Activated CD8-positive, alpha-beta T cell treated with anti-CD3 and anti-CD28 coated beads for 36 hours (primary cell): ENCODE measurements at places on chromosomes 1 and 21. TPM values are rescaled to one million over a fixed set of nuclear protein-coding genes. Genes with fewer than 3 reads are reported as not detected.
A peak's percentile ranks its signal among the peaks of the same experiment; 100 is the strongest.

DNA sequence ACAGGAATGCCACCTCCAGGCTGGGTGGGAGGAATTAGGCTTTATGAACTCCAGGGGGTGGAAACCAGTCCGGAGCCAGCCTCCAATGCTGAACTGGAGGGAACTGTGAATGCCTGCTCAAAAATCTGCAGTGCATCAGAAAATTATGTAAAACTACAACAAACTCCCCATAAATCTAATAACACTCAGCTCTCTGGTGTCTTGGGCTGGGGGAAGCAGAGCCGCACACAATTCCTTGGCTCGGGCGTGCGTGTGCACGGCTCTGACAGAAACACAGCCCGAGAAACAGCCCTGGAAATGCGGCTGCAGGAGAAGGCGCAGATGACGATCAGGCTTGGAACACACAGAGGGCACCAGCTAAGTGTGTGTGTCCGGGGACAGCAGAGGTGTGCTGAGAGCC lies 127.6 kb upstream of the VAMP3 start:
- no peaks in the 10 kb centered on the region for H3K36me3 ChIP-seq
- no peaks in the 10 kb centered on the region for H3K27me3 ChIP-seq
- H3K4me3 ChIP-seq = no peak overlapping the region
- H3K27ac ChIP-seq = no peak overlapping the region
- no peak for DNase-seq
- H3K4me1 ChIP-seq = no peaks in the 10 kb centered on the region

- H3K27ac ChIP-seq = no peak overlapping the region
- no peak for DNase-seq
- H3K4me3 ChIP-seq = no peak overlapping the region
- H3K36me3 ChIP-seq = peaks cover 1% of the 10 kb centered on the region
Observed at GRCh38 chr1:173496757-173497320, 19.7 kb downstream of the PRDX6 start.

DNA sequence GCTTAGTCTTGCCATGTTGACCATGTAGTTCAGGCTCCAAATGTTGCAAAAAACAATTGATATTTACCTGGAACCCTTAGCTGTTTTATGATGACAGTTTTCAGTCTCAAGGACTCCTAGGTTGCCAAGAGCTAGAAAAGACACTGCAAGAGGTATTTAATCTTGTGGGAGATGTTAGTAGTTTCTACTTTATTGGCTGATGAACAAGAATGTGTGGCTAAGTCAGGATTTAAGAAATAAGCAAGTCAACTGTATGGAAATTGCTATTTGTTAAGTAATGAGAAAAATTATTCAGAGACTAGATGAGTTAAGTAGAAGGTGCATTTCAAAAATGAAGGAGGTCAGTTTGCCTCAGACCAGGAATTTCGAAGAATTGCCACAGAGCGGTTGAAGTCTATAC lies 639.7 kb upstream of the USP24 start:
- DNase-seq = no peak
- H3K36me3 ChIP-seq = no peaks in the 10 kb centered on the region
- H3K4me1 ChIP-seq = no peaks in the 10 kb centered on the region
- no peak overlapping the region for H3K27ac ChIP-seq
- no peak overlapping the region for H3K4me3 ChIP-seq

DNA sequence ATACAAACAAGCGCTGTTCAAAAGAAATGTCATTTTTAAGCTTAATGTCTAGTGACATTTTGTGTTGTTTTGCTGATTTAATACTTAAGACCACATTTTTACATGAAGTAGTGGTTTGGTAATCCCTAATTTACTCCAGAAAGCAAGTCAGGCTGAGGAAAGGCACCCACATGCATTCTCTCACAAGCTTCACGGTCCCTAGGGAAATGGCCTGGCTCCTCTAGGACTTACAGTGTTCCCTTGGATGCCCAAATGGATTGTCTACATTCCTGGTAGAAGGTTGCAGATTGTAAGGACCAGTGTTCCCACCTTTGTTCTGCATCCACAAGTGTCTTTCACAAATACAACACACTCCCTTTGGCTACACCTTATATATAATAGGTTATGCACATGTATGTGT lies 9.5 kb downstream of the GPSM2 start:
- peaks cover 5% of the 10 kb centered on the region for H3K27me3 ChIP-seq
- H3K36me3 ChIP-seq = no peaks in the 10 kb centered on the region
- no peak overlapping the region for H3K4me3 ChIP-seq
- DNase-seq = no peak
- no peaks in the 10 kb centered on the region for H3K4me1 ChIP-seq
- no peak overlapping the region for H3K27ac ChIP-seq

- H3K27ac ChIP-seq = no peak overlapping the region
- no peaks in the 10 kb centered on the region for H3K4me1 ChIP-seq
- peaks cover 4% of the 10 kb centered on the region for H3K27me3 ChIP-seq
- no peaks in the 10 kb centered on the region for H3K36me3 ChIP-seq
- no peak overlapping the region for H3K4me3 ChIP-seq
- no peak for DNase-seq
Observed at GRCh38 chr1:56921479-56921878, 44.3 kb downstream of the C8B start.

- H3K27me3 ChIP-seq = peaks cover 4% of the 10 kb centered on the region
- no peak overlapping the region for H3K27ac ChIP-seq
- peaks cover 3% of the 10 kb centered on the region for H3K4me1 ChIP-seq
- H3K36me3 ChIP-seq = no peaks in the 10 kb centered on the region
Observed at GRCh38 chr21:17370263-17370662, 142.6 kb upstream of the CXADR start.

RNF187 gene
- 147 TPM for total RNA-seq

- H3K4me1 ChIP-seq = peaks cover 6% of the 10 kb centered on the region
- H3K27ac ChIP-seq = no peak overlapping the region
- no peak for DNase-seq
- no peaks in the 10 kb centered on the region for H3K36me3 ChIP-seq
- H3K27me3 ChIP-seq = peaks cover 21% of the 10 kb centered on the region
- no peak overlapping the region for H3K4me3 ChIP-seq
Observed at GRCh38 chr1:115164484-115164883, 75.2 kb upstream of the TSPAN2 start.

TSPAN1 gene
- total RNA-seq = not detected

IL12RB2 gene
- 29.1 TPM for total RNA-seq

RGSL1 gene
- total RNA-seq = not detected

DNA sequence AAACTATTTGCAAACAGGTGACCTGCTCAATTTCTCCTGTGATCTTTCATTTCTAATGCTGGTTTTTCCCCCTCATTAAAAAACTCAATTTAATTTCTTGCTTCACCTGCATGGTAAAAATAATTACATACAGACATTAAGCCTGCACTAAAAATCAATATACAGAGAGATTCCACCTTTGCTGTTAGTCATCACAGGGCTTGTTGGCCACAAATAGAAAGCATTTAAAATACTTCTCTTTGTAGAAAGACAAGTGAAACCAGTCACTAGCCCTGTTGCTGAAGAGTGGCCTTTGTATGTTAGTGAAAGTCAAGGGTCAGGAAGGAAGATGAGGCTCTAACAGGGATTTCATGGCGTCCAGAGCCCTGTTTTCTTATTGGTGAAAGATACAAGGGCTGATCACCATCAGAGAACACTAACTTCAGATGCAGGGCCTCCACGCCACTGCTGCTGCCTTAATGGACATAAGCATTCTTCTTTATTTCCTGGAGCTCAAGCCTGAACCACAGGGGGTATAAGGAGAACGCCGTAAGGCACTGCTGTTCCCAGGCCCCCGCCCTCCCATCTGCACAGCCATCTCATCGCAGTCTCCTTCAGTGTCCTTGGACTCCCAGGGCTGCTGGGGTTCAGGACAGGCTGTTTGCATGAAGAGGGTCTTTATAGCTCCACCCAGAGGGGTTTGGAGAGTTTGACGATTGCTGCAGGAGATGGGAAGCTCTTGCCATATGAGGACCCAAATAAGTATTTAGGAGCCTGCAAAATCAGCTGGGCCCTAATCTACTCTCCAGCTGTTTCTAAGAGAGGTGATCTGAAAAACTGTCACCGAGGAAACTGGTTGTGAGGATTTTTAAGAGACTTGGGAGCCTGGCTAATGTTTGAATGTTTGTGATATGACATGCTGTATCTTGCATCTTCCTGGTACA lies 117.3 kb upstream of the IRF2BP2 start:
- no peaks in the 10 kb centered on the region for H3K27me3 ChIP-seq
- peaks cover 93% of the 10 kb centered on the region for H3K4me1 ChIP-seq
- no peaks in the 10 kb centered on the region for H3K36me3 ChIP-seq
- DNase-seq = no peak

EXTL1 gene
- total RNA-seq = not detected

HPDL gene
- 39.8 TPM for total RNA-seq

DNA sequence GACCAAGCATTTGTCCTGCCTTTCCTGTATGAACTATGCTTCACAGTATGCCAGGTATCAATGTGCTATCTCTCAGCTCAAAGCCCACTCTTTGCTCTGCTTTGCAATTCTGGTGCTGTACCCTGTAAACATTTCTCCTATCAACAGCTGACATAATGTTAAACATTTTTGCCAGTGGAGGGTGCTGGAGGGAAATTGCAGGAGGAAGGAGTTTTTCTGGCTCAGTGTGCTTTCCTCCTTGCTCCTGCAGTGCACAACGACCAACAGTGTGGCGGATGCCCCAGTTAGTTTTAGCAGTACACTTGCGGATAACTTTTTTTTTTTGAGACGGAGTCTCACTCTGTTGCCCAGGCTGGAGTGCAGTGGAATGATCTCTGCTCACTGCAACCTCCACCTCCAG lies 67.1 kb upstream of the PTGFRN start:
- DNase-seq = no peak
- no peaks in the 10 kb centered on the region for H3K36me3 ChIP-seq
- peaks cover 5% of the 10 kb centered on the region for H3K4me1 ChIP-seq
- H3K27me3 ChIP-seq = no peaks in the 10 kb centered on the region

RAB7B gene
- total RNA-seq = not detected

KCNJ6 gene
- not detected for total RNA-seq

CD5L gene
- total RNA-seq = not detected

DNA sequence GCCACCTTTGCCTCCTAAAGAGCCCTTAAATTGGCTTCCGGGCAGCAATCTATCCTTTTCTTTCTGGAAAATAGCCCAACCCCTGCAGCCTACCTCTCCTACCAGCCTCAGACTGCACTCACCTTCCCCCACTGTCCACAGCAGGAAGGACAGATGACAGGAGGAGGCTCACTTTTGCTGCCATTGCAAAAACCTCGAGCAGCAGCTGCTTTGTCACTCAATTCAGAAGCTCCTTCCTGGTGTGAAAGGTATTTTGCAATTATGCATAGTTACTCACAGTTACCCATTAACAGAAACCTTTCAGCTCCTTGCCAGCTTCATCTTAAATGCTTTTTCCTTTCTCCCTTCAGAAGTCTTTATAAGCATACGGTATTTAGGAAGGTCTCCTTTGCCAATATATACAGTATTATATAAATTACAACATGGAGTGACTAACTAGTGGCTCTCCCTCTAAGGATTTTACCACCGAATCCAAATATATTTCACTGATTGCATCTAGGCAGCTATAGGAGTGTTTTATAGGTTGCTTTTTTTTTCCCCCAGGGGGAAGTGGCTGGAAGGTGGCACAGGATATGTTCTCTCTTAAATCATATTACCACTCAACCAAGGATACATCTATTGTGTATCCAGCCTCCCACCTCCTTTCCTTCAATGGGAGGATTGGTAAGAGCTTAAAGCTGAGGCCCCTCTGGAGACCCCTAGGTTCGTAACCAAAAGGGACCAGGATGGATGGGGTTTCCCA lies 142.1 kb upstream of the IPO9 start:
- peaks cover 4% of the 10 kb centered on the region for H3K27me3 ChIP-seq
- no peak for DNase-seq
- H3K4me1 ChIP-seq = no peaks in the 10 kb centered on the region
- H3K36me3 ChIP-seq = no peaks in the 10 kb centered on the region
- H3K4me3 ChIP-seq = no peak overlapping the region

DNA sequence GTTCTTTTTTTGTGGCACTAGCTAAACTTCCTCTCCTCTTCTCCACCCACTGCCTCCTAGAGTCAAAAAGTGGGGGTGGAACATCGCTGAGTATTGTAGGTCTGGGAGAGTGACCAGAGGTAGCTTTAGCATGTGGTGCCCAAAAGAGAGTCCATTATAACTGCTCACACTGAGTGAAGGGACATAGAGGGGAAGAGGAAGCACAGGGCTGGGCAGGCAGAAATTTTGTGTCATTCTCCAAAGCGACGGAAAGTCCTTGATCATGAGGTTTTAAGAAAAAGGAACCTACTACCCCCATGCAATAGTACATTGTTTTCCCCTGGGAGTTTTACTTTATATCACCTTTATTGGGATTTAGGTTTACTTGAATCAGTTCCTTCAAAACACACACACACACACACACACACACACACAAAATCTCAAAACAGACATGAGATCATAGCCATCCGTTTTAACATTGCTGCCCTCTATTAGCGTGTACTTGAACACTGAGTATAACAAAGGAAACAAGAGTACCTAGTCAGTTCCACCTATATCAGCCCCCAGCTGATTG lies 4.1 kb downstream of the CD84 start:
- peak; percentile 31 for DNase-seq
- H3K4me3 ChIP-seq = peak overlapping the region; percentile 85
- H3K36me3 ChIP-seq = peaks cover 34% of the 10 kb centered on the region
- H3K27me3 ChIP-seq = no peaks in the 10 kb centered on the region
- H3K4me1 ChIP-seq = peaks cover 85% of the 10 kb centered on the region

GRCh38 chr1:54710434-54710833 lies 5.2 kb upstream of the TTC4 start:
- H3K36me3 ChIP-seq = no peaks in the 10 kb centered on the region
- no peak overlapping the region for H3K27ac ChIP-seq
- no peak for DNase-seq
- H3K4me1 ChIP-seq = peaks cover 5% of the 10 kb centered on the region

GRCh38 chr1:15684468-15685291 lies 560 bp downstream of the PLEKHM2 start:
- H3K4me3 ChIP-seq = peak overlapping the region; percentile 88
- peak overlapping the region; percentile 85 for H3K27ac ChIP-seq
- peaks cover 43% of the 10 kb centered on the region for H3K4me1 ChIP-seq
- peak; percentile 51 for DNase-seq
- no peaks in the 10 kb centered on the region for H3K27me3 ChIP-seq
